ENCODE measurements at places on chromosomes 13 and 19.
A peak's percentile ranks its signal among the peaks of the same experiment; 100 is the strongest.

DNA sequence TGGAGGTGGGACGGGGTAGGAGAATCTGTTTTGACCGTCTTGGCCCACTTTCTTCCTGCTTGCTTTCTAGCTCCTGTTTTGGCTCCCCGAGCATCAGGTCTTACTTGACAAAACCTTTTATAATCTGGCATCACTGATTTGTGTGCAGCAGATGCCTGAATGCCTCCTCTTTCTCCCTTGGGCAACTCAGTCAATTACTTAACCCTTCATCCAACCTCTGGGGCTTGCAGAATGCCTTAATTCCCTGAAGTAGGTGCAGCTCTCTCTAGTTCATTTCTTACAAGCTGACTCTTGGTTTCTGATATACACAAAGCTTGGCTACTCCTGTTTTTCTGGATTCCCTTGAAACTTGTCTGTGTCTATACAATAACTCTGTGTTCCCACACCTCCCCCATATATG is 5.7 kb upstream of the NUP58 start:
- no peak for DNase-seq

DNA sequence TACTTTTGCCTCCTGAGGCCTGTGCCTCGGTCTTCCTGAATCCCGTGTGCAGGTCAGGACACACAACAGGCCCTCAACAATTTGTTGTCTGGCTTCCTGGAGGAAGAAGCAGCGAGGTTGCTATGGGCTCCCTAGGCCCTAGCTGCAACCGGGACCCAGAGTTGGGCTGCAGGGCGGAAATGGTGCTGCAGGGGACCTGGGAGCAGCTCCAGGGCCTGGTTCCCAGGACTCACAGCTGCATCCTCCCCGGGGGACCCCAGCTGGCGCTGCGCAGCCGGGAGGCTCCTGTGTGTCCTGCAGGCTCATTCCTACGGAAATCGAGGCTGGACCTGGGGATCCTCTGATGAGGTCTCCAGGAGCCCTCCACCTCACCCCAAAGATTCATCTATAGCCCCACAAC is 999 bp upstream of the TNFAIP8L1 start:
- no peak for DNase-seq

DNA sequence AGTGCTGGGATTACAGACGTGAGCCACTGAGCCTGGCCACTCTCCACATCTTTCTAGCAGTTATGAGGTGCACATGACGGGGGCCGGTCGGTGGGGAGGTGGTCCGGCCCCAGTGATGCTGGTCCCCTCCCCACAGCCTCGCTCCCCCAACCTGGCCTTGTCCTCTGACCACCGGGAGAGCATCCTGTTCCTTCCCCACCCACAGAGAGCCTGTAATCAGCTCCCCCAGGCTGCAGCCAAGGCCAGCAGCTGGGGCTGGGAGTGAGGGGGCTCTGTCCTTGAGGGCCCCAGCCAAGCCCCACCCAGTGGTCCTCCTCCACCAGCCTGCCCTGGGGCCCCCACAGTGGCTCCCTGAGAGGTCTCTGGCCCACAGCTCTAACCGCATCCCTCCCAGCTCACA is 3.0 kb upstream of the INSL3 start:
- DNase-seq: no peak

GRCh38 chr19:1967087-1967608 is 26.2 kb downstream of the CSNK1G2 start:
- no peak for DNase-seq

GRCh38 chr19:2986951-2987524 is 9.7 kb downstream of the TLE6 start:
- DNase-seq: no peak

GRCh38 chr19:8423817-8424223 is 10.7 kb downstream of the MARCHF2 start:
- no peak for DNase-seq

DNA sequence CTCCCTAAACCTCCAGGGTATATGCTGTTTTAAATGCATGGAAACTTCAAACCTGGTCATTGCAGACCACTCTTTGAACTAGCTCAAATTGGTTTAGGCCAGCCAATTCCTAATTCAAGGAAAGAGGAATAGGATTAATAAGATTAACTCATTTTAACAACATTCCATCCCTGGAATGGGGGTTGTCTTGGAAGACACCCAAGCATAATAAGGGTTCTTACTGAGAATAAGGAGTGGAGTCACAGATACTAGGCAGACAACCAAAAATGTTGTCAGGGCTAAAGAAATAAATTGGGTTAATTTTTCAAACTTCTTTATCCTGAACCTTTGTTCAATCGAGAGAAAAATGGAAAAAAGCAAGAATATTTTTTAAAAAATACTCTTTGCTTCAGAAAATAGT is 186.2 kb downstream of the PCDH9 start:
- no peak for DNase-seq

DNA sequence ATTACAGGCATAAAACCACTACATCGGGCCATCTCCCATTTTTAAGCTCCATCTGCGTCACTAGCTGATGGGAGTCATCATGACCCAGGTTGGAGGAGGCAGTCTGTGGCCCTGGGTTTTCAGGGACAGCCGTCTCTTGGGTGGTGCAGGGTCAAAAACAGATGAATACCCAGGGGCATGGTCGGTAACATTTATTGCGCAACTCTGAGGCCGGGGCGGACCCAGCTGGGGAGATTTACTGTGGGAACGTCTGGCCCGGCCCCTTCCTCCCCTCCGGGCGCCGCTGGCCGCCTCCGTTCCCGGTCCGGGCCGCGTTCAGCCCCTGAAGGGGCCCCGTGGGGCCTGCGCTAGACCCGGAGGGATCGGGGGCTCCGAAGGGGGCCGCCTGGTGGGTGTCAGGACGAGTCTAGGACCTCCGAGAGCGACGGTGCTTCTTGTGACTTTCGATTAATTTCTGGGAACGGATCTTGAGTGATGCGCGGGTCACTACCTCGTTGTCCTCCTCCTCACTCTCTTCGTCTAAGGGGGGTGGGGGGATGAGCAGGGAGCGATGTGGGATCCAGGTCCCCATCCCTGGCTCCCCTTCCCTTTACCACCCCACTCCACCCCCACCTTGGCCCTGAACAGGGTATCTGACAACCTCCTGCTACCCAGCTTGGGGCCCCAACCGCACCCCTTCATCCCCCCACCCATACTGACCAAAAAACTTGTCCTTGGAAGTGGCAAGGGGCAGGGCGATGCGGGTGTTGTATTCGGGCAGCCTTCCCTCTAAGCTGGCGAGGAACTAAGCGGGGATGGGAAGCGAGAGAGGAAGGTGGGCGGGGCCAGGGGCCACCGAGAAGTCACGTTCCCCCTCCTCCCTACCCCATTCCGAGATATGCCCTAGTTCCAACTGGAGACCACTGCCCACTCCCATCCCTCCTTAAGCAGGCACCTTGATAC is 1.6 kb upstream of the RGL3 start:
- DNase-seq: no peak

DNA sequence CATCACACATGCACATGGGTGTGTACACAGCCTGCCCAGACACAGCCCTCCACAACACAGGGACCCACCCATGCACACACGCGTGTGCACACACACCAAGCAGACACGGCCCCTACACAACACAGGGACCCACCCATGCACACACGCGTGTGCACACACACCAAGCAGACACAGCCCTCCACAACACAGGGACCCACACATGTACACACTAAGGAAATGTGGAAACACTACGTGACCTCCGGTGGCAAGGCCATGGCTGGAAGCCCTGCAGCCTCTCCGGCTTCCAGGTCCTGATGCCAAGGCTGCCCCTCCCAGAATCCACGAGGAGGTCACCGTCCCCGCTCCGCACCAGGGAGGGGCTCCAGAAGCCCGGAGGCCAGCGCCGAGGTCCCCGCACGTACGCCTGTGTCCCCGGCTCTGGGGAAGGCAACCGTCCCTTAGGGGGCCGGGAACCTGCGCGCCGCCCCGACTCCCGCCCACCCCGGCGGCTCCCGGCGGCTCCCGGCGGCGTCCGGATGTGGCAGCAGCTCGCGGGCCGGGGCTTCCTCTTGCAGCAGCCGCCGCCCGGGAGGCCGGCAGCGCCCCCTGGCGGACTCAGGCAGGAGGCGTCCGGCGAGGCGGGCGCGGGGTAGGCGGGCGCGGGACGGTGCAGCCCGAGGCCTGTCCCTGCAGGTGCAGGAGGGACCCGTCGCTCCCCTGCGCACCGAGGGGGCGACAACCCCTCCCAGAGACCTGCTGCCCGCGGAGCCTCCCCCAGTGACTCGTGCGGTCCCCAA is 29.8 kb upstream of the GRTP1 start:
- DNase-seq: peak; percentile 49

DNA sequence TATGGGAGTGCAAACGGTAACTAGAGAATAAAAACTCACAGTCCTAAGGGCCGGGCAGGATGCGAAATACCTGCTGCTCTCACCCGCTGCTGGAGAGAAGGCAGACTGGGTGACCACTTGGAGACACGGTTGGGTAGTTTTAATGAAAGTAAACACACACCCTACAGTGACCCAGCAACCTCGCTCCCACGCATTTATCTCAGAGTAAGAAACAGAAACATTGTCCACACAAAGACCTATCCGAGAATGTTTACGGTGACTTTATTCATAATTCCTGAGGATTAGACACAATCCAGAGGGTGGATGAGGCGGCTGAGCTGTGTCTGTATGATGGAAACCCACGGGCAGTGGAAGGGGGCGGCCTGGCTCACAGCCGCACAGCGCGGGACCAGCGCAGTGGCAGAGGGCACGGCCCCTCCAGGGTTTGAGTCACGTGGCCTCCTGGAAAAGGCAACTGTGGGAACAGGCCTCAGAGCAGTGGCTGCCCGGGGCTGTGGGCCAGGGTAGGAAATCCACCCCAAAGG is 73.5 kb upstream of the C13orf46 start:
- DNase-seq: no peak

- DNase-seq: no peak
These were observed 169.7 kb upstream of the MAB21L1 start for GRCh38 chr13:35646056-35646774.

GRCh38 chr19:14059093-14059480 is 2.8 kb downstream of the PALM3 start:
- no peak for DNase-seq

DNA sequence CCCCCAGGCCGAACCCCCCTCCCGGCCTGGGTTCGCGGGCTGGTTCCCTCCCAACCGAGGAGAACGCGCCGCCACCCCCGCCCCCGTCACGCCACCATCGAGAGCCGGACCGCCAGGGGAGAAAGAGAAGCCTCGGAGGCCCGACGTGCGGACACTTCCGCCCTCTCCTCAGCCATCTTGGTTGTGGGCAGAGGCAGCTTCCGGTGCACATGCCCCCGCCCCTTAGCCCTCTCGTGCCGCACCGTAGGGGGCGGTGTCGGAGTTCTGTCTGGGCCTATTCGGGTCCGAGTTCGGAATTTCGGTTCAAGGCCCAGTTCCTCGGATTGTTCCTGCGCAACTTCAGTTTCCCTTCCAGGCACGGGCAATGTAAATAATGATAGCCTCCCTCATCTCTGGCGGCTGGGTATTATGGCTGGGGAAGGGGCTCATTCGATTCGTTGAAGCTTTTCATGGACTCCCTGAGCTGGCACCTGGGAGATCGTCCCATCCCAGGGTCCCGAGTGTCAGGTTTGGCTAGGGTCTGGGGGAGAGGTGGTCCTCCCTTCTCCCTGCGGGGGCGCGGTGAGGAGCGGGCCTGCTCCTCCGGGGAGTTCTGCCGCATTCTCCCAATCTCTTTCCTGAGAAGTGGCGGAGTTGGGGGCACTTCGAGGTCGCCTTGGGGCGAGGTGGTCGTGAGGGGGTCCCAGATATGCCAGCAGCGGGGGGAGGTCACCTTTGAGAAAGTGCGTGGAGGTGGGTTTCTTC is at the start of the genes IER2 and STX10:
Gene IER2 (plus strand): TSS at position 225 of the 744 bp plus-strand sequence. CDS start 2,776 bp downstream, outside the sequence.
Gene STX10 (minus strand): TSS at position 189 of the 744 bp plus-strand sequence. CDS start 202 bp downstream, outside the sequence.
- peak; percentile 87 for DNase-seq

GRCh38 chr19:55209693-55210472 is 582 bp upstream of the PTPRH start:
- DNase-seq: no peak

DNA sequence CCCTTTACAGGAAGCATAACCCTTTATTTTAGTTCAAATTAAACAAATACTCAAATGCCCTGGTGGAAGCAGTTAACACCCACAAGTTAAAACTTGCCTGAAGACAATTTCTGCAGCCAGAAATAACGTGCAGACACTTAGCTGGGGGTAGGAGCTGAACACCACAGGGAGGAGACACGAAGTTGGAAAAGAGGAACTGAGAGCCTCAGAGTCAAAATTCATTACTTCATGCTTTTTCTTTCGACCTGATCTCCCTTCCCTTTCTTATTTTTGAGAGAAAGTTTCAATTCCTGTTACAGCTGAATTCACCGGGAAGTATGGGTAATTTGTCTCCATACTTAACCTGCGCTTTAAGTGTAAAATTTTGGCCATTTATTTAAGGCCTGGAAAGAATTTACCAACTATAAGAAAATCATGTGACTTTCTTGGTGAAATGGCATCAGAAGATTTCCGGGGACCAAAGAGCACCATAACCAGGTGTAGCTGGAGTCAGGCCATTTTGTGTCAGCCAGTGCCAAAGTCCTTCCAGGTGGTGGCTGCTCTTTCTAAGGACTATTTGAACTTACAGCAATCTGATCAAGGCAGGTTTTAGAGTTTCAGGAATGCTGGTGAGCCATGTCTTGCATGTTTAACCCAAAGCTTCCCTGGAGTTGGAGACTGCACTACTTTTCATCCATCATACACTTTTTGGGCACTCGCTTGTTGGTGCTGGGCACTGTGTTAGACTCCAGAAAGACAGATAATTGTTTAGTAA is 46.5 kb upstream of the RCBTB2 start:
- DNase-seq: no peak

Data from CMK (cell line).